ENCODE measurements at places on chromosomes 1 and 21. TPM values are rescaled to one million over a fixed set of nuclear protein-coding genes. Genes with fewer than 3 reads are reported as not detected.

DNA sequence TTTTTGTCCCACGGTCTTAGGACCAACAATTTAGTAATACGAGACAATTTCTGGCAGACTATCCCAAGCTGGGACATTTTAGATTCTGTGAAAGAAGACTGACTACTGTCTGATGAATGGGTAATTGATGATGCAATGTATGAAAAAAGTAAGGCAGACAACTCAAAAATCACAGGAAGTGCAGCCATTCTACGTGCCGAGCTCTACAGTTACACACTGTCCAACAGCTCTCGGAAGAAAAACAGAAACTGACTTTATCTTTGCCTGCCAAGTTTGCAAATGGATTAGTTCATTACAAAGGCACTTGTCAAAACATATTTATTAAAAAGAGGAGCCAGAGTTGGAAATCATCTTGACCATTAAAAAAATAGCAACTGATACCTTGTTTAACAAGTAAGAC, 31.3 kb downstream of the ZBTB8B start:
- DNase-seq, result no peak

DNA sequence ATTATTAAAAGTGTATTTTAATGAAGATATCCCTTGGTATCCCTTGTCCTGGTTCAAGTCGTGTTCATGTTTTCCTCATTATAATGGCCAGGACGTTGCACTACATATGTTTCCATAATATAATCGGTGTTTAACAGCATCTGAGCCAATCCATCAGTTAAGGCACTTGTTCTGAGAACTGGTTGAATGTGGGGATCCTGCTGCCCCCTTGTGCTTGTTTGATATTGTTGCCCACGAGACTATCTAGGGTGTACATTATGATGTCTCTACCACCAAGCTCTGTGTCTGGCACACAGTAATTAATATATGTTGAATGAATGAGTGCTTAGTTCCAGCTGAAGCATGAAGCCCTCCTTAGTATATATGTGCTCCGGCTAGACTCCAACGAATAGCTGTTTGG, 193.0 kb downstream of the CACNA1E start:
- no peak for DNase-seq

The MYOG gene
- not detected for total RNA-seq

DNA sequence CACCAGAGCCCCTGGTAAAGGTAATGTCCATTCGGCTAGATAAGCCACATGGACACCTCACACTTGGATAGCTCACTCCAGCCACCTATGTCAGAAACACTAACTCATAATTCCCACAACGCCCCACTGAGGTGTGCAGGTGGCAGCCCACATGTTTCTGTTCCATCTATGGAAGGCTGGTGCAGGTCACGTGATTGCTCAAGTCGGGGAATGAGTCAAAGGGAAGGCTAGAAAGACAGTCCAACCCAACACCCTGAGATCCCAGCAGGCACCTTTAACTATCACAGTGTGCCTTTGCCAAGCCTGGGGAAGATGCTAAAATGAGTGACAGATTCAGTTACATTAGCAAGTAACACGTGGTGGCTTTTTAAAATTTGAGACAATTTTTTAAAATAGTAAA, 45.3 kb upstream of the KCNE1 start:
- DNase-seq, result no peak

DNA sequence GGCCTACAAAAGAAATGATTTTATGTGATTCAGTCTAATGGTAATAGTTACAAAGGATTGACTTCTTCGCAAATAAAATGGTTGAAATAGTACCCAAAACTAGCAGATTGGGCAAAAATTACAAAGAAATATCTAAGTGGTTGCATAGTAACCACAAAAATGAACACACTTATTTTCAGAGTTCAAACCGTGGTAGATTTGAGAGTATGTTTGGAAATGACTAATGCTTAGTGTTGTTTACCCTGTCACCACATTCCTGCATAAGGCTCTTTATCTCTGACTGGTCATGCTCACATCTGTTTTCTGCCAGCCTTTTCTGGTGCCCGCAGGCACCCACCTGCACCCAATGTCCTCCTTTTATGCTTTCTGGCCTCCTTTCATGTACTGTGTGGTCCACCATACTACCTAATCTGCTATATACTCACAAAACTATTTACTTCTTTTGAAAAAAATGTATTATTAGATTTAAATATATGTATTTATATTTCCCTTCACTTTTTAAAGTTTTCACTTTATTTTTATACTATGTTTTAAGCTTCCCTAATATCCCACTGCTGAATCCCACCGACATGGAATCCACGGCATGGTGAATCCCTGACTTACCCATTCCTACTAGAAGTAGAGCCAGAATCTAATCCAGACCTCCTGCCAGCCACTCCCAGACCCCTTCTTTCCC, 30.3 kb downstream of the PTPRC start:
- no peak for DNase-seq

DNA sequence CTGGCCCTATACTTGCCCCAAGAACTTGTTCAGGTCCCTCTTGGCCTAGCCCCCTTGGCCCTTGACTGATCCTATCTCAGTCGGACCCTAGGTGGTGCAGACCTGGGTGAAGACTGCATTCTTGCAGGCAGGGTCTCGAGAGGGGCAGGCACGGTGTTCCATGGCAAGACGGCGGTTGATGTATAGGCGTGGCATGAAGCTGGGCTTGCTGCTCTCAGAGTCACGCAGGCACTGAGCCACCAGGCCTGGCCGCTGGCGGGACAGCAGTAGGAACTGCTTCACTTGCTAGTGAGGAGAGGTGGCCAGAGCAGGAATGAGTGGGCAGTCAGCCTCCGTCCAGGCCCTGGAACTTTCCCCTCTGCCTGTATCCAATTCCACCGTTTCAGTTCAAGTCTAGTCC, 3.8 kb downstream of the HECTD3 start:
- no peak for DNase-seq

- DNase-seq, result peak; percentile 56
Measured at GRCh38 chr21:38326899-38327298, 70.1 kb downstream of the KCNJ15 start.

The RPTN gene
- total RNA-seq, result 0.25 TPM

The COL11A1 gene
- not detected for total RNA-seq

GRCh38 chr1:24864370-24864777, 65.7 kb downstream of the RUNX3 start:
- no peak for DNase-seq

The GNAT2 gene
- total RNA-seq, result not detected

DNA sequence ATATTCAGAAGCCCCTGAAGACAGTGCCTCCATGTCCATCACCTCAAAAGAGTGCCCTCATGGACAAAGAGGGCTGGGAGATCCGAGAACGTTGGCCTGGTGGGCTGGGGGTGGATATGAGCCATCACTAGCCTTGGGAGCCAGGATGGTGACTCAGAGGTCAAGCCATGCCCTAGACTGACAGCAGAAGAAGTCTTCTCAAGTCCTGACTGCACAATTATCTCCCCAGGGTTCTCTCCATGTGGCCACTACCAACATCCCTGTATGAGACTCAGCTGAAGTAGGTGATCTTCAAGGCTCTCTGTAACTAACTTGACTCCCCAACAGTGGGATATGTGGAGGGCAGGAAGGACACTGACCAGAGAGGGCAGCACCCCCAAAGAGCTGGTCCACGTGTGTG, 7.1 kb upstream of the USF1 start:
- DNase-seq, result no peak

DNA sequence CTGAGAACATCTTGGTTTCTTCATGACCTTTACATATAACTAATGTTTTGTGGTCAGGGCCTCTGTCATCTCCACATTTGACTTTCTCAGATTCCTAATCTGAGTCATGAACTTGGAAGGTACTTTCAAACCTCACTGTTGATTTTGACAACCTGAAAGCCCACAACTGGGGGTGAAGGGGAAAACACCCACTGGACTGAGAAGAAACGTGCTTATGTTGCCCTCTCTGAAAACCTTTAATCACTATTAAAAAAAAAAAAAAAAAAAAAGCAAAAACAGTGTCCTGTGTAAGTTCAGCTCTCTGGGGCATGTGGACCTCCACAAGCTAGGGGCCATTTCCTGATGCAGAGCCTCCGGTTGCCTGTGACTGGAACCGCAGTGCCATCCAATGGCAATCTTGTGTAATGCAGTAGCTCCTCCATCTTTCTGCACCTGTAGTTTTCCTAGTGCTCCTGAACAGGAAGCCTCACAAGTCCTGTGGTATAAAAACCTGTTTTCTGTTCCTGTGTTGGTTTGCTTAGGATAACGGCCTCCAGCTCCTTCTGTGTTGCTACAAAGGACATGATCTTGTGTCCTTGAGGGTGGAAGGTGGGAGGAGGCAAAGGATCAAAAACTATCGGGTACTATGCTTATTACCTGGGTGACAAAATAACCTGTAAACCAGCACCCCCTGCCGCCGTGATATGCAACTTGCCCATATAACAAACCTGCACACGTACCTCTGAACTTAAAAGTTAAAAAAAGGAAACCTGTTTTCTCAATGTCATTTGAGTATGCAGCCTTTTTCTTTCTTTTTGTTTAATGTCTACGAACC, 124.5 kb downstream of the ZNF648 start:
- no peak for DNase-seq

DNA sequence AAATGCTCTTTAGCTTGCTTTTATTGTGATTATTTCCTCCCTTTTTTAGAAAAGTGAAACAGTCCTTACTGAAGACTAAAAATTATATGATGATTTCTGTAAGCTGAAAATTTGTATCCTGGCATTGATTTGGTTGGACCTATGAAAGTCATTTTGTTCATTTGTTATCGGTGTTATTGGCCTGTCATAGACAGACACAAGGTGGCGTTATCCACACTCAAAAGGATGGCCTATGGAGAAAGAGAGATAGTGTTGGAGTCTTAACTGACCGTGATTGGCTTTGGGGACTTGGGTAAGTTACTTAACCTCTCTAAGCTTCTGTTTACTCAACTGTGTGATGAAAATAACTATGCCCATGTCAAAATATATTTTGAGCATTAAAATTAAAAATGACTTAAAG, 203.6 kb upstream of the CHODL start:
- DNase-seq, result no peak

The KRTAP19-3 gene
- not detected for total RNA-seq

GRCh38 chr1:30786264-30786991, 28.9 kb upstream of the LAPTM5 start:
- no peak for DNase-seq

The IGFN1 gene
- not detected for total RNA-seq

DNA sequence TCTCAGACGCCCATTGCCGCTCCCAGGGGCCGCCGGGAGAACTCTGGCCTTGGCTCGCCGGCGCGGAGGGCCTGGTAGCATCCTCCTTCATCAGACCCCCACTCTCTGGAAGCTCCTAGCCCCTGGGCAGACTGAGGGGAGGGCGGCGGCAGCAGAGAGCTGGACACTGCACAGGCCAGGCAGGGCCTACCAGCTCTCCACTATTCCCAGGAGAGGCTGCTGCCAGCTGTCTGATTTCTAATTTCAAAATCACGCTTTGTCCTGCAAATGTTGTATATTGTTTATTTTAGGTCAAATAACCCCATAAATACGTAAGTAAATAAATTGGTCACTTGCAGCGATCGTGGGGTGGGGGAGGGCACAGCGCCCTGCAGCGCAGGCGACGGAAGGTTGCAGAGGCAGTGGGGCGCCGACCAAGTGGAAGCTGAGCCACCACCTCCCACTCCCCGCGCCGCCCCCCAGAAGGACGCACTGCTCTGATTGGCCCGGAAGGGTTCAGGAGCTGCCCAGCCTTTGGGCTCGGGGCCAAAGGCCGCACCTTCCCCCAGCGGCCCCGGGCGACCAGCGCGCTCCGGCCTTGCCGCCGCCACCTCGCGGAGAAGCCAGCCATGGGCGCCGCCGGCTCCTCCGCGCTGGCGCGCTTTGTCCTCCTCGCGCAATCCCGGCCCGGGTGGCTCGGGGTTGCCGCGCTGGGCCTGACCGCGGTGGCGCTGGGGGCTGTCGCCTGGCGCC, at the start of gene MTARC1:
Gene MTARC1, plus strand, starts transcription at position 577 of the 732 bp plus-strand sequence. Its CDS starts 32 bp downstream, at position 609.
- DNase-seq, result no peak

DNA sequence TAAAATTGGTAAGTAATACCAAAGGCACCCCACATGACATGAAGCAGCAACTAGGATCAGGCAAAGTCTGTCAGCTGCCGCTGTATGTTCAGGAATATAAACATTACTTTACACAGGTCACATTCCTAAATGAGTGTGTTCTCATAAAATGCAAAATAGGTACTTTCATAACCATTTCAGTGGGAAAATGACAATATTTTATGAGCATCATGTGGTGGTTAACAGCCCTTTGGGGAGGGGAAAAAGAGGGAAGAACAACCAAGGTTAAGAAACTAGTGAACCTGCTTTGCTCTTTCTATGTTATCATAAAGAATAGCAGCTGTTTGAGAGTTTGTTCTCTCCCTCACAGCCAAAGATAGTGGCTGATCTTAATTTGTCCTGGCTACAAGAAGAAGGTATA, 105.4 kb upstream of the LBR start:
- no peak for DNase-seq

DNA sequence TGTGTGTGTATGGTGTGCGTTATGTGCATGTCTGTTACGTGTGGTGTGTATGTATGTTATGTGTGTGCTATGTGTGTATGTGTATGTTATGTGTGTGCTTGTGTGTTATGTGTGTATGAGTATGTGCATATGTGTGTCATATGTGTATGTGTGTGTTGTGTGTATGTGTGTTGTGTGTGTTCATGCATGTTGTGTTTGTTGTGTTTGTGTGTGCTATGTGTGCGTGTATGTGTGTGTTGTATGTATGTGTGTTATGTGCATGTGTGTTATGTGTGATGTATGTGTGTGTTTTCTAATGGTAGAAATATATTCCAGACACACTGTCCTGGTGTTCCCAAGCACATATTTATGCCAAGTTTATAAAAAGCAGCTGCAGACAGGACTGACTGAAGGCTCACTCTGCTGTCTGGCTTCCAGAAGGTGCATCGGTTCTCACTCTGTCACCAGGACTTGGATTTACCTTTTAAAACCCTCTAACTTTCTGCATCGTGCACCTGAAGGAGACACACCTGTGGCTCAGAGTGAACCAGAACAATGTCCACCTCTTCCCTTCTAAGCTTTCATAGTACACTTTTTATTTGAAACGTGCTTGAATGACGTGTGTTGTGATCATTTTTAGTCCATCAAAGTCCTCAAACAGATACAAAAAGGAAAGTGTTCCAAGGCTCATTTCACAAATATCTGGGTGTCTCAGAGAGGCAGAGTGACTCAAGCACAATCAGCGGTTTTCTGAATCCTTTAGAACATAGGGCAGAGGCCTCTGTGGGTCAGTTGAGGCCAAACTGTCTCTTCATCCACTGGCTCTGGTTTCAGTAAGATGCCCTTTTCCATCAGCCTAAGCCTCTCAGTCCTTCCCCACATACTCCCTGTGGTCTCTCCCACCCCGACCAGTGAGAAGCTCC, 49.9 kb downstream of the TOMM20 start:
- DNase-seq, result no peak
